Activated T-helper 1 cell treated with Interleukin-2 at 50 U/mL for 16 hours (primary cell): ENCODE measurements at places on chromosomes 3 and 15.

- DNase-seq: no peak
These were observed 15.5 kb upstream of the ATP1B3 start for GRCh38 chr3:141860766-141861513.

DNA sequence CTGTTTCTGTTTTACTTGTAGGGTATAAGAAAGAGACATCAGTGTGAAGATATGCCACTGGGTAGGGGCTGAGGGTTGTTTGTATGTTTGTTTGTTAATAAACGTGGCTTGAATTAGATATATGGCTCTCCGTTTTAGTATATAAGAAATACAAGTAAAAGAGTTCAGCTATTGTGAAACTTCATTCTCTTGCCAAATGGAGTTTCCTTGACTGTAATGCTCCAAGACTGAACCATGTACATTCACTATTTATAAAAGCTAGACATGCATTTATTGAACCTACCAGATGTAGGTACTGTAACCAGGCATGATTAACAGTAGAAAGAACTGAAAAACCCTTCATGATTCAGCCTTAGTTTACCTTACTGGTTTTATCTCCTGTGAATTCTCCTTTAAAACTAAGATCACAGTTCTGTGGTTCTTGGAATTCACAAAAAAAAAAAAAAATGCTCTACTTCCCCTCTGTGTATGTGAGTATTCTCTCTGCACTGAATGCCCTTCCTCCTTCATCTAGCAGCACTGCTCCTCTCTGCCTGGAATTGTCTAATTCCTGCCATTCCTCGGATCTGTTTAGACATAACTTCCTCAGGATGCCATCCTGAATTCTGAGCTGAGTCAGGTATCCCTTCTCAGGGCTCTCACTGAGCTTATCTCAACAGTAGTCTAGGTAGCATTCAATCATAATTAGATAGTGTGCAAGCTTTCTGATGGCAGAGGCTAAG lies 504.4 kb downstream of the FHIT start:
- DNase-seq: no peak

DNA sequence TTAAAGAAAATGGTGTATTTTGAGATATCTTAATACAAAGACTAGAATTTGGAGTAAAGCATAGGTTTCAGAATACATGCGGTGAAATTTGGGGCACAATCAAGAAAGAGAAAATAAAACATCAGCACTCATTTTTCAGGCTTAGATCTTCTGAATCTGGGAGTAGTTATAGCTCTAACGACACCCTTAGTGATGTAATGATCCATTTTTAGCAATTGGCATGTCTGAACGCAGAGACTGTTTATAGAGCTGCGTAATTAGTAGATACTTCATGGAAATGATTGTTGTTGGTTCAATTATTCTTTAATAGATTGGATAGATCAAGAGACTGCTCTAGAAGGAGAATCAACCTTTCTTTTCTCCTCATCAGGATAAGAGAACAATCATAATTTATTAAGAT lies 47.5 kb upstream of the SNRK start:
- DNase-seq: no peak

- DNase-seq: no peak
These were observed 27.0 kb upstream of the MUC4 start for GRCh38 chr3:195838714-195839113.

- no peak for DNase-seq
These were observed 466 bp upstream of the HCN4 start for GRCh38 chr15:73369154-73369694.

- DNase-seq: no peak
These were observed 159.5 kb downstream of the SPATA16 start for GRCh38 chr3:172981407-172981983.

- no peak for DNase-seq
These were observed 24.8 kb downstream of the TYRO3 start for GRCh38 chr15:41583795-41584194.

GRCh38 chr3:5013021-5013906 lies 34.0 kb downstream of the BHLHE40 start:
- DNase-seq: no peak

GRCh38 chr15:55627730-55628368 lies 39.7 kb upstream of the PYGO1 start:
- no peak for DNase-seq

- DNase-seq: no peak
These were observed 1.5 kb downstream of the FAH start for GRCh38 chr15:80154336-80154735.

- no peak for DNase-seq
These were observed 940 bp upstream of the ACY1 start for GRCh38 chr3:51982352-51982837.

- no peak for DNase-seq
These were observed 4.0 kb upstream of the PLAAT1 start for GRCh38 chr3:193237030-193237429.

- DNase-seq: no peak
These were observed 209.0 kb downstream of the XXYLT1 start for GRCh38 chr3:195061756-195062655.

DNA sequence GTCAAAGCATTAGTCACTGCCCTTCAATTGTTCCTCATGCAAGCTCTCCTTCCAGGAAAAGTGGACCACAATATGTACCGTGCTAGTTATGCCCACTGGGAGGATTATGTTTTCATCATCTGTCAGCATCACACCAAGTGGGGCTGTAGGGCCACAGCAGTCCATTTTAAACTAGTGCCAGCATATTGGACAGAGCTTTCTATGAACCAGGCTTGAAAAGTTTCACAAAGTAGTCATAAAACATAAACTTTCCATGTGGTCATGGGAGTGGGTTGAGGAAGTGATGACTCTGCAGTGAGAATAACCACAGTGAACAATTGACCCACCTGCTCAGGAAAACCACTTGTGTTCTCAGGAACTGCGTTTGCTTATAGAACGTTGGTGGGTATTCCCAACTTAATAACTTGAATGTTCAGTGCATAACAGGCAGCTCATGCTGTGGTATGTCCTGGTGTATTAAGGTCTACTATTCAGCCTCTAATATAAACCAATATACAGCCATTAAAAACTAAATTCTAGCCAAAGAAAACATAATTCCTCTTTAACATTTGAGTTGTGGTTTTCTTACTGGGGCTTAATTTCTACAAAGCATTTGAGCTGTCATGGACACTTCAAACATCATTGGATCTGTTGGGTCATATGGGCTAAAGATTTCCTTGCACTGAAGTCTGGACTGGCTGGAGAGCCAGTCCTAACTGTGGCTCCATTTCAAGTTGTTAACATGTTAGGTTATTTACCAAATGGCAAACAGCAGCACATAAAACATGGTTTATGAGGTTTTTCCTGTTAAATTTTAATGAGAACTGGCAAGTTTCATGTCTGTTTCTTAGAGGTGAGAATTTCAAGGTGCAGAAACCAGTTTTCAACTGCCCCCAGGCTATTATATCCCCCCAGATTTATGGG lies 274.1 kb downstream of the OTOL1 start:
- no peak for DNase-seq

DNA sequence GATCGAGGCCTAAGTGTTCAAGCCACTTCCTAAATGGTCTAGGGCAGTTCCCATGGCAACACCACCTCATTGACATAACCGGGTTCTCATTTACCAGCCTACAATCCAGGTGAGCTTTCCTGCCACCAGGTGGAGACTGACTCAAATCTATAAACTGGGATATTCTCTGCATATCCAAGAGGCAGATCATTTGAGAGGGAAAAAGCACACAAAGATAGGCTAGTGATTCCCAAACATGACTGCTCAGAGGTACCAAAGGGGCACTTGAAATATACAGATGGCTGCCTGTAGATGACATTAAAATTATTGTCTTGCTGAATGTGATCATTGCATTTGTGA lies 141.3 kb upstream of the PROK2 start:
- no peak for DNase-seq

DNA sequence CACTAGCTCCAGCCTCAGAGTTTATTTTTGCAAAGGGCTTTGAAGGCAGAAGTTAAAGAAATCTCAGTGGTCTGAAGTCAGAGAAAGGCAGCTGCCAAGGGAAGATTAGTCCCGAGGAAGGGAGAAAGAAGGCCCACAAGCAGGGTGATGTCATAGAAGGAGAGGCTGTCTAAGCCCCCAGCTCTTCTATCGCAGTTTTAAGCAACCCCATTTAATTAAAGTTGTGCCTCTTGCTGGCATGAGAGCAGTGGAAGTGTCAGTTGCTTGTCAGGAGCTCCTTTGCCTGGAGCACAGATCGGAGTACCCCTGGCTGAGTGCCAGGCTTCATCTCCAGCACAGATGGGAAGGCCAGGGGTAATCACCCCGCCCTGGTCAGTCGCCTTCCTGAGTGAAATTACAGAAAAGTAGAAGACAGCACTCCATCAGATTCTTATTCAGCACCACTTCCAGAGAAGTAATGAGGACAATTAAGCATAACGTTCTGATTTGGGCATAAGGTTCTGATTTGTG lies 530.7 kb downstream of the EPHB1 start:
- DNase-seq: no peak

GRCh38 chr15:99677540-99678134 lies 55.6 kb downstream of the LYSMD4 start:
- DNase-seq: no peak

- no peak for DNase-seq
These were observed 242.8 kb upstream of the UBE2E2 start for GRCh38 chr3:22960105-22960984.
